Hippocampal formation (tissue), 2 donors: ENCODE measurements at places on chromosomes 3 and 15.
A peak's percentile ranks its signal among the peaks of the same experiment; 100 is the strongest.

DNA sequence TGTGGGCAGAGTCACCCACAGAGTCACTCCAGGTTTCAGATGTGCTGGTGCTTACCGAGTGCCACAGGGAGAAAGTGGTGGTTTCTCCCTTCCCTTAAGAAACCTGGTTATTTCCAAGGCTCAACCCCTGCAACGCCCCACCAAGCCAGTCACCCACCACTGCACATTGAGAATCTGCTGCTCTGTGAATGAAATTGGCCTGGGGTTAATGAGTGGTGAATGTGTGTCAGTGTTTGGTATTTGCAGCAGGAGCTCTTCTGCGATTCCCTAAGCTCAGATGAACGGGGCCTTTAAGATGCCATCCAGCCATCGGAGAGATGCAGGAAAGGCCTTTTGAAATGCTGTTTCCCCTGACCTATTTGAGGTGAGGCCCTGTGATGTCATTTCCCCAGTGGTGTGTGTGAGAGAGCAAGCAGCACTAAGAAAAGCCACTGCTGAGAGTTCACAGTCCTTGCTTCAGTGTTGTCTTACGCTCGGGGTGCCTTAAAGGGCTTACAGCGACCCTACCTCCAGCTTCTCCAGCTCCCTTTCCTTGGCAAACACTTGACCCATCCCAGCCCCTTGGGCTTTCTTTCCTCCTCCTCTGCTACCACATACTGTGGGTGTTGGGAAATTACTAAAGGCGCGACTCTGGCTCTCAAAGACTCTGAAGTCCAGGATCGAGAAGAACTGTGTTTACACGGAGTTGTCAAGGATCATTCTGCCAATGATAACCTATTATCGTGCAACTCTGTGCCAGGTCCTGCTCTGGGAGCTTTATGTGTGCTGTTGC, 68.9 kb downstream of the SMAD3 start:
- DNase-seq, result no peak

DNA sequence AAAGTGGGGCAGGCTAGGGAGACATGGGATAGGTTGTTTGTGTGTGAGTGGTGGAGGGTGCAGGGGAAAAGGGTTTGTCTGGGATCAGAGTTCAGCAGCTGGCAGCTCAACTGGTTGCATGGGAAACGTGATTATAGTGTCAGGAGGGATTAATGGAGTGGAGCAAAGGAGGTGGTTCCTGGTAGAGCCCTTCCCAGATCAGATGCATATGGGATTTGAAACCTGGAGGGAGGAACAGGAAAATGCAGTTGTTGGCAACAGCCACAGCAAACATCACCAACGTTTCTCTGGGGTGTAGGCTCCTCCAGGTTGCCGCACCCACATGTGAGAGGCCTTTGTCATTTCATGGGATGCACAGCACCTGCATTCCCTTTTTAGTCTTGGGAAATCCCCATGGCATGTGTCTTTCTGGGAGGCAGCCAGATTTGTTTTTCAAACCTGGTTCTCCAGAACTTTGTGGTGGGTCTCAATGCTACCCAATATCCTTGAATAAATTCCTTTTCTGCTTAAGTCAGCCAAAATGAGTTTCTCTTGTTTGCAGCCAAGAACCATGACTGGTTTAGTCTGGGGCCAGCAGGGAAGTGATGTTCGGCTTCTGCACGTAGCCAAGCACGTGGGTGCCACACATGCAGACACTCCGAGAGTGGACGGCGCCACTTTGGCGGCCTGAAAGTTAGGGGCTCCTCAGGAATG, 61.3 kb downstream of the BDH1 start:
- no peak for DNase-seq

- peak; percentile 47 for DNase-seq
Measured at GRCh38 chr15:69394556-69395282, 19.4 kb upstream of the KIF23 start.

- DNase-seq, result no peak
Measured at GRCh38 chr15:59722476-59722875, 33.4 kb upstream of the BNIP2 start.

DNA sequence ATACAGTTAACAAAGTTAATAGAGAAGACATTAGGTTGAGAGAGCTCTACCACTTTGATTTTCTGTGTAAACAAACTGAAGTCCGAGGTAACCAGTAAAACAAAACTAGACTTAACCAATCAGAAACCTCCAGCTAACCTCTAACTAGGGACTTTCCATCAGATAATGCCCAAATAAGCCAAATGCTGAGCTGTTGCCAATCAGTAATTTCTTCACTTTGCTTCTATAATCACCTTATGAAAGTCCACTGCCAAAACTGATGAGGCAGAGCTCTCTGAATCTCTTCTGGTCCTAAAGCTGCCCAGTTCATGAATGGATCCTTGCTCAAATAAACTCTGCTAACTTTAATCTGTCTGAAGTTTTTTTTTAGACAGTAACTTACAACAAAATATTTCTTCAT, 448.0 kb upstream of the NECTIN3 start:
- DNase-seq, result no peak
